NCI-H524 (cell line): ENCODE measurements at places on chromosomes 2 and 18.

- no peak for DNase-seq
Observed at GRCh38 chr2:147649998-147650397, 194.8 kb upstream of the ACVR2A start.

DNA sequence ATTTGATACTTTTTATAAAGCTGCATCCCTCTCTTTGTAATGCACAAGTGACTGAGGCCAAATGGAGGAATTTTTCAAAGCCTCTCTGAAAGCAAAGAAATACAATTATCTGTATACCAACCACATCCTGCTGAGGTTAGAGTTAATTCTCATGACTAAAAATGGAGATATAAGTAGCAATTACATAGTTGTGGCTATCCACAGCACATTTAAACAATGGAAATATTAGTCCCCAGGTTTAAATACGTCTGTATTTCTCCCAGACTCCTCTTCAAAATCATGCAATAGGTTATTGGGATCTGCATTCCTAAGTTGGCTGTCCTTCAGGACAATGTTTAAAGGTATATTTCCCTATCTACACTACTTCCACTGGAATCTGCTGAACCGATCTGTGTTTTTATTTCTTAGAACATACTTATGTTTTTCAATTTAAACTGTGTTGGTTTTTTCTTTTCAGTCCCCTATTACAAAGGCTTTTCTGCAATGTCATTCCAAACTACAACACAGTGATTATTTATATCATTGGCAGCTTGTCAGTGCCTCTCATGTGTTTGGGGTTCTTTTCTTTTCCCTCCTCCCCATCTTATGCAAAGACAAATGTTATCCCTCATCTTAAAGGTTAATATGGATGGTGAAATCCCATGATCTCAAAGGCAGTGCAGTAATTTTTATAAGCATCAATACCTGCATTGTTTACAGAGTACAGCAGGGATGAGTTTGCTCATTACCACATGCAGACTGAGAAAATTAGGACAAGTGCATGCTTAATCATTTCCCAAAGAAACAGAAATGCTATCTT lies 134.8 kb upstream of the FSHR start:
- no peak for DNase-seq

GRCh38 chr2:233740870-233741269 lies 12.0 kb downstream of the UGT1A3 start:
- no peak for DNase-seq

- DNase-seq, result no peak
Observed at GRCh38 chr2:126315828-126316227, 340.1 kb upstream of the GYPC start.

GRCh38 chr18:78929516-78929915 lies 50.1 kb upstream of the SALL3 start:
- no peak for DNase-seq

DNA sequence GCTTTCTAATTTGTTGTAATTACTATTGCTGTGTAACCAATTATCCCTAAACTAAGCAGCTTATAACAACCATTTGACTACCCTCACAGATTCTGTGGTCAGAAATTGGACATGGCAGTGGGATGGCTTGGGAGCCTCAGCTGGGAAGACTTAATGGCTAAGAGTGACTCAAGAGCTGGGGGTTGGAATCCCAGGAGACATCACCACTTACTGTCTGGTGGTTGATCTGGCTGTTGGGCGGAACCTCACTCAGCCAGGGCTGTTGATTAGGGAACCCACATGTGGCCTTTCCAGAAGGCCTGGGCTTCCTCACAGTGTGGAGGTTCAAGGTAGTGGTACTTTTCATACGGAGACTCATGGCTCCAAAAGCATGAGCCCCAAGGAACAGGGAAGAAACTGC lies 49.8 kb downstream of the E2F6 start:
- DNase-seq, result peak; percentile 48

DNA sequence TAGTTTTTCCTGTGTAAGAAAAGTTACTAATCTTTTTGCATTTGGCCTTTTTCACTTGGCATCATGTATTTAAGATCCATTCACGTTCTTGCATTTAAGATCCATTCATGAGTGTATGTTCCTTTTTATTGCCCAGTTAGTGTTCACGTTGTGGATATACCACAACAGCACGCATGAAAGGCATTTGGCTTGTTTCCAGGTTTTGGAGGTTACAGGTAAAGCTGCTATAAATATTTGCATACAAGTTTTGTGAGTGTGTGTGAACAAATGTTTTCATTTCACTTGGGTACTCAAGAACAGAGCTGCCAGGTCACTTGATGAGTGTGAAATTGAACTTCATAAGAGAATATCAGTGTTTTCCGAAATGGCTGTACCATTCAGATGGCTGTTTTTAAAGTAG lies 121.2 kb downstream of the CCBE1 start:
- no peak for DNase-seq

DNA sequence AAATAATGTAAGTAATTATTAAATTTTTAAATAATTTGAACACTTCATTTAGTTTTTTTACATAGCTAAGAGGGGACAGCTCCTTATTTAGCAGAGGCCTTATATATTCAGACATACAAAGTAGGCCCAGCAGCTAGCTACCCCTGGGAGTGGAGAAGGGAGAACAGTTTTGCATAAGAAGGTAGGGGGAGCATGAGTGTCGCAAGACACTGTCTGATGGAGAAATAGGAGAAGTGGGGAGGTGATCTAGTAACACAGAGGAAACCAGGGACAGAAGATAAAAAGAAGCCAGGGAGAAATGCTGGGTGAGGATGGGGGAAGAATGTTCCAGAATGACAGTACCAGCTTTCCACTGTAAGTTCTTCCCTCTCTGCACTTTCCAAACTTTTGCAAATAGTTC lies 16.0 kb upstream of the RGPD4 start:
- DNase-seq, result peak; percentile 51

DNA sequence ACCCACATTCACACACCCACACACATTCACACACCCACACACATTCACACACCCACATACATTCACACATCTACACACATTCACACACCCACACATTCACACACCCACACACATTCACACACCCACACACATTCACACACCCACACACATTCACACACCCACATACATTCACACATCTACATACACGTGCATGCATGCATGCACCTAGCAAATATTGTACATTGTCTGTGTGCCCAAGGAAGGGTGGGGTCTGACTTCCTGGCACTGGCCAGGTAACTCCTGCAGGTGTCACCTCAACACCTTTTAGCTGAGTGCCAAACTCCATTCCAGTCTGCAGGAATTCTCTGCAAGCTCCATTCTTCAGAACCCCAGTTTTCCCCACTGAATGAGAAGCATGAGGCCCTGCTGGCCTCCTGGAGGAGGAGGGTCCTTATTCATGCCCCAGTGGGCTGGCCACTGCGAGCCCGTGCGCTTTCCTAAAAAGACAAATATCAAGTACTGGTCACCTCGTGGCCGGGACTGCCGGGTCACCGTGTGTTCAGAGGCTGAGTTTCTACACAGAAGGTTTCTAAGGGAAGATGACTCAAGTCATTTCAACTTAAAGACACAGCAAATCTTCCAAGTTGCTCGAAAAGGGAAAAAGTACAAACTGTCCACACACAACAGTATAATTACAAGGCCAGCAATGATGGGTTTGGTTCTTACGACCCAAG lies 131.5 kb downstream of the HDAC4 start:
- no peak for DNase-seq

GRCh38 chr2:236507393-236508085 lies 62.1 kb upstream of the ACKR3 start:
- peak; percentile 69 for DNase-seq

- DNase-seq, result no peak
Observed at GRCh38 chr2:46479265-46479664, at the start of gene TMEM247. TSS of gene TMEM247 (plus strand) at chr2:46479565.

GRCh38 chr18:363301-364085 lies 95.6 kb upstream of the THOC1 start:
- DNase-seq, result no peak

- DNase-seq, result no peak
Observed at GRCh38 chr2:68948710-68949109, 4.0 kb downstream of the GKN2 start.

DNA sequence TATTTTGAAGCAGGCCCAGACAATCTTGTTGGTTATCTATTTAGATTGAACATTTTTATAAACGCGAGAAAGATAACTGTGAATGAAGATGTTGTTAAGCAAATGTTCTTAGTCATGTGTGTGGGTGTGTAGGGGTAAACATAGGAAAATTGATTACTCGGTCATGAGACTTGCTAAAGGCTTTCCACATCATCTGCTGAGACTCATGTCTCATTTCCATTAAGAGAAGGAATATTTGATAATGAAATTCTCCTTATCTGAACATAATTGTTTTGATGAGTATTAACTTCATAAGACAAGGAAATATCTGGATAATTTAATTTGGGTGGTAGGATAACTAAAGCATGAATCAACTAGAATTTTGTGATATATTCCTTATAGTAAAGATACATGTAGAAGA lies 19.7 kb downstream of the CCDC102B start:
- no peak for DNase-seq

DNA sequence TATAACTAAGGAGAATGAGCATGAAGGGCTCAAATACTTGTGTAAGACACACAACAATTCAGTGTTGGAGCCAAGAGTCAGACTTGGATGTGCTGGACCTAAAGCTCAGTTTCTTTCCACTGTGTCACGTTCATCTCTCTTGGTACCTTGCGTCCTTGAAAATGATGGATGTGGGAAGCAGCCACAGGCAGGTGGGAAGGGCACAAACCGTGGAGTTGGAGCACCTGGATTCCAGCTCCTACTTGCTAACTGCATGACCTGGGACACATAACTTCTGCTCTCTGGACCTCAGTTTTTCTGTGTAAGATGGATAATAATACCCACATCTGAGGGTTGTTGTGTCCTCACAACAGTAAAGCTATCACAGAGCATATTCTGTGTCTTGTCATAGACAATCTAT lies 53.1 kb upstream of the PPP1CB start:
- DNase-seq, result no peak

DNA sequence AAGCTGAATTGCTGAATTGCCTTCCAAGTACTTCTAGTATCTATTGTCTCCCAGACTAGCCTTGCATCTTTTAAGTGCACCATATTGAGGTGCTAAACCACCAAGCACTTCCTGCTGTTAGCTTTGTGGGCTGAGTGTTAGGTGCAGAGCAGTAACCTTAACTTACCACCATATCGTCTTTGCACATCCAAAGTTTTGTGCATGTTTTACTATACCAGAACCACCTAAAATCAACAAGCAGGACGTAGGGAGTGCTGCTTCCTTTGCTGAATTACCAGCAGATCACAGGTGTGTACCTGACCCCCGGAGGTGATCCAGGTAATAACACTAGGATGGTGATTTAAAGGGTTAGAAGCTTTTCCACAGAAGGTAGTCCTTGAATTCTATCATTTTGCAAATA lies 359.9 kb upstream of the HNRNPA3 start:
- DNase-seq, result no peak

- peak; percentile 6 for DNase-seq
Observed at GRCh38 chr2:144372410-144373080, 147.4 kb downstream of the ZEB2 start.

DNA sequence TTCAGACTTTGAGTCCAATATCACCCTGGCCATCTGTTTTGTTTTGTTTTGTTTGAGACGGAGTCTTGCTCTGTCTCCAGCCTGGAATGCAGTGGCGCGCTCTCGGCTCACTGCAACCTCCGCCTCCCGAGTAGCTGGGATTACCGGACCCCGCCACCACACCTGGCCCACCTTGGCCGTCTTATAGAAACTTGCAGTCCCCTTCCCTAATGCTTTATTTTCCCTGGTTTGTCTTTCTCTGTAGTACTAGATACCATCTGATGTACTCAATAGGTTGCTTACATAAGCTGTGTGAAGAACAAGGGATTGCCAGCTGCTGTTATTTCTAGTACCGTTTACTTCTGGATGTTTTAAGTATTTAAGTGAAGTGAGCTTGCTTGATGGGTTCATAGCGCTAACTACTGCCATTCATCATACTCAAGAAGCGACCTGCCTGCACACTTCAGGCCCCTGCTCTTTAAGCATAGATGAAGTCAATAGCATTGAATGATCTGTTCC lies 1.2 kb downstream of the RPL31 start:
- DNase-seq, result no peak

DNA sequence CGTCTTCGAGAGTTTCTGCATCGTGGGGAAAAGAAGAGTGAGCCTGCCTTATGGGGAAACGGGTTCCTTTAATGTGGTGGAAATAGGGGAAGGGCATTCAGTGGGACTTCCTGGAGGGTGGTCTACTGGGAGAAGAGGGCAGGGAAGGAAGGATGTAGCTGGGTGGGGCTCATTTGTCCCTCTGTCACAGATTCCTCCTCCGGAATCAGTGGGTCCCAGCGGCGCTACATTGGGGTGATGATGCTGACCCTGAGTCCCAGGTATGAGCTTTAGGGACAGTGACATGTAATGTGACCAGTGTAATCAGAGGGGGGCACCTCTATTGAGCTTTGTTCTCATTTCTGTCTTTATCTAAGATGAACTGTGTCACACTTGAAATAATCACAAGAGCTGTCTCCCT lies 1.9 kb downstream of the HTRA2 start:
- no peak for DNase-seq

GRCh38 chr18:75163736-75164135 lies 45.2 kb downstream of the PTGR3 start:
- DNase-seq, result no peak

- DNase-seq, result no peak
Observed at GRCh38 chr18:74817576-74817975, 219.9 kb downstream of the ZNF407 start.

GRCh38 chr18:32629981-32630700 lies 142.7 kb downstream of the KLHL14 start:
- no peak for DNase-seq

DNA sequence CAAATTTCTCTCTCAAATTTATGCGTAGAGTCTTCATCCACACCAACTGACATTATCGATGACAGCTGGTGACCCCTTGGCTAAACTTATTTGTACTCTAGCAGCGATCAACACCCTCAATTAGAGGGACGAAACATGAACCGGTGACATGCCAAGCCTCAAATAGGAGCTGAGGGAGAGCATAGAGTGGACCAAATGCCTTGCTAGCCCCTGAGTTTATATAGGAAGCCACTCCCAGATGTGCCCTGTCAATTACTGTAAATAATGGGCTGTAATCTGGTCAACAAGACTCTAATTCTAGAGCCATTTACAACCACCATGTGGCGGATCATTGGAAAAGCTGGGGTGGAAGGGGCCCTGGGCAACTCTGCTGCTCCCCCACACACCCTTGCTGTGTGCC lies 47.6 kb upstream of the FHL2 start:
- no peak for DNase-seq

DNA sequence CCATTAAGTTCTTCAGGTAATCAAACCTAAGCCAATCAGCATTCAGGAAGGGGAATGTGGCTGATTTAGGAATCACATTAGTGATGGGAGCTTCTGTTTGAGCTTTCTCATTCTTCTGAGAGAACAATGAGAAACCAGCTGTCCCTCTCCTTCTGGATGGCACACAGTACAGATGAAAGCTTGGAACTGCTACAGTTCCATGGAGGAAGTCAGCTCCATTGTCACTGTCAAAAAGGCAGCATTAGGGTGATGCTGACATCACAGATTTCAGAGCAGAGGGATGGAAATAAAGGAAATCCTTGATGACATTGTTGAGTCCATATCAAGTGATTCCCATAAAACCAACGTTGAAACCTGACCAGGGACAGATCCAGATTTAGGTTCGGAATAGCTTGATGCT lies 36.1 kb upstream of the ACYP2 start:
- DNase-seq, result no peak
